ENCODE measurements at places on chromosomes 2 and 18.

GRCh38 chr2:58035352-58035751 lies 11.3 kb upstream of the VRK2 start:
- no peak for DNase-seq

- no peak for DNase-seq
Observed at GRCh38 chr2:166092889-166093288, 34.9 kb downstream of the SCN1A start.

- no peak for DNase-seq
Observed at GRCh38 chr2:134235510-134236144, 18.2 kb upstream of the MGAT5 start.

DNA sequence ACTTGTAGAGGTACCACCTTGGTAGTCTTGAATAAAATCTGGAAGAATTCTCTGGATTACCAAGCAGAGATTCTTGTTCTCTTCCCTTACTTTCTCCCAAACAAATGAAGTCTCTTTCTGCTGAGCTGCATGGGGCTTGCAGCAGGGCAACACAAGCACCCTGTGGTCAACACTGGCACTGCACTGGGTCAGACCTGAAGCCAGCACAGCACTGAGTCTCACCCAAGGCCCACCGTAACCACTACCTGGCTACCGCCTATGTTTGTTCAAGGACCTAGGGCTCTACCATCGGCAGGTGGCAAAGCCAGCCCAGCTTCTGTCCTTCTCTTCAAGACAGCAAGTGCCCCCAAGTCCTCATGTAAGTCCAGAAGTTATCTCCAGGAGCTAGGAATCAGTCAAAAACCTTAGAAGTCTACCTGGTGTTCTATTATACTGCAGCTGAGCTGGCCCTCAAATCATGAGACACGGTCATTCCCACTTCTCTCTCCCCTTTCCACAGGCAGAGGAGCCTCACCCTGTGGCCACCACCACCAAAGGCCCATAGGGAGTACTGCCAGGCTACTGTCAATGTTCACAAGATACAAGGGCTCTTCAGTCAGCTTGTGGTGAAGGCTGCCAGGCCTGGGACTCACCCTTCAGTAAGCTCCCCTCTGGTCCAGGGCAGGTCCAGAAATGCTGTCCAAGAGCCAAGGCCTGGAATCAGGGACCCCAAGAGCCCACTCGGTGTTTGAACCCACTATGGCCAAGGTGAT lies 18.4 kb downstream of the VPS54 start:
- no peak for DNase-seq

- DNase-seq, result no peak
Observed at GRCh38 chr2:74708883-74709282, 54.8 kb downstream of the SEMA4F start.

- no peak for DNase-seq
Observed at GRCh38 chr2:69386360-69386759, 667 bp downstream of the GFPT1 start.

DNA sequence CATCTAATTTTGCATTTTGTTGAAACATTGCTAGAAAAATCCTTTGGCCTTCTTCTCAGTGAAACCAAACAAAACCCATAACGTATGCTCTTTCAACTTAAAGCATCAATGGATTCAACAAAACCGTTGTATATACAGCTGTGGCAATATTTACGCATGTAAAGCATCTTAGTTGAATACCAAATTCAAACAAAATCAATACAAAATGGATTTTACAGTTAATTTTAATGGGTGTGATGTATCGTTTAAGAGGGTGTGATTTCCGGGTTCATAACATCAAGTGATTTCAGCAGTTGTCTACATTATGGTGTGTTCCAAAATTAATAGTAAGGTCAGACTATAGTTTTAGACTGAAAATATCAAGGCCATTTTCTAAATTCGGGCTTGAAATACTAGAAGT lies 198.2 kb downstream of the TGIF1 start:
- DNase-seq, result no peak

GRCh38 chr2:134310107-134311079 lies 56.5 kb downstream of the MGAT5 start:
- no peak for DNase-seq

DNA sequence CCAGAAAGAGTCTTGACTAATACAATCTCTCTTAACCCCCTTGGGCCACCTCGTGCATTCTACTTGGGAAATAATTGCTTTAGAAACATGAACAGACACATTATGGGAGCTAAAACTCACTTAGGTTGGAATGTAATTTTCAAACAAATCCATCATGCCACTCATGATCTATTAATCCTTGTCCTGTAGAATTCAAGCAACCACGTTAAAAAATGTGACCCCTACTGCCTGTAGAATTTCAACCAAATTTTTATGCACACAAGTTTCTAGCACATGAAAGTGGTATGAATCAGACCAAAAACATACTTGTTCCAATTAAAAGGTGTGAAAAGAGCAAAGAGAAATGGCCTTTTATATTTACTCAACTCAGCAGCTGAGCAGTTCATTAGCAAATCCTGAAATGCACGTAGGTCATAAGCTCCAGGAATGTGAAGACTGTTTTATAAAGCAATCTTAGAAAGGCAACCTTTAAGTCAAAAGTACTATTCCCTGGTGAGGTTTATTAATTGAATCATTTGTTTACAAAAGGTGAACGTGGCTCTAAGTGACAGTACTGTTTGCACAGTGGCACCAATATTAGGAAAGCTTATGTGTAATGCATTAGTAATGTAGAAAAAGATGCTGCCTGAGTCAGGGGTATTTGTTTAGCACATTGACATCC lies 459.4 kb upstream of the UBE2E3 start:
- DNase-seq, result no peak

- no peak for DNase-seq
Observed at GRCh38 chr2:85259101-85259590, 68.6 kb downstream of the TGOLN2 start.

GRCh38 chr2:634041-634440 lies 43.2 kb downstream of the TMEM18 start:
- DNase-seq, result no peak

- DNase-seq, result no peak
Observed at GRCh38 chr2:105384216-105384615, 14.6 kb downstream of the FHL2 start.

- DNase-seq, result no peak
Observed at GRCh38 chr2:74760875-74761630, 72.9 kb upstream of the HK2 start.

- DNase-seq, result no peak
Observed at GRCh38 chr2:71824436-71824835, 323.2 kb downstream of the CYP26B1 start.

DNA sequence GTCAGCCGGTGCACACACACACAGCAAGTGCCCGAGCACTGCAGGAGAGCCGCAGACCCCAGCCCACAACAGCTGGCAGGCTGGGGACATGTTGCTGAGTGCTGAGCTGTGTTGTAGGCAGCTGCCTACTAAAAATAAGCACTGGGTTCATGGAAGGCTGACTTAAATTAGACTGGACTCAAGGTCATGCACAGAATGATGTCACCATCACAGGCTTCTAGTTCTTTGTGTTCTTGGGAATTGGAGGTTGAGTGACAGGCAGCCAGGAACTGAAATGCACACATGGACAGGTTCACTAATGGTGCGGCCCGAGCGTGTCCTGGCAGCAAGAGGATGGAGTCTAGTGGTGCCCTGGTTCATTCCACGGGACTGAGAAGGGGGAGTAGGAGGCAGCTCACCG lies 71.3 kb downstream of the VWA3B start:
- no peak for DNase-seq

DNA sequence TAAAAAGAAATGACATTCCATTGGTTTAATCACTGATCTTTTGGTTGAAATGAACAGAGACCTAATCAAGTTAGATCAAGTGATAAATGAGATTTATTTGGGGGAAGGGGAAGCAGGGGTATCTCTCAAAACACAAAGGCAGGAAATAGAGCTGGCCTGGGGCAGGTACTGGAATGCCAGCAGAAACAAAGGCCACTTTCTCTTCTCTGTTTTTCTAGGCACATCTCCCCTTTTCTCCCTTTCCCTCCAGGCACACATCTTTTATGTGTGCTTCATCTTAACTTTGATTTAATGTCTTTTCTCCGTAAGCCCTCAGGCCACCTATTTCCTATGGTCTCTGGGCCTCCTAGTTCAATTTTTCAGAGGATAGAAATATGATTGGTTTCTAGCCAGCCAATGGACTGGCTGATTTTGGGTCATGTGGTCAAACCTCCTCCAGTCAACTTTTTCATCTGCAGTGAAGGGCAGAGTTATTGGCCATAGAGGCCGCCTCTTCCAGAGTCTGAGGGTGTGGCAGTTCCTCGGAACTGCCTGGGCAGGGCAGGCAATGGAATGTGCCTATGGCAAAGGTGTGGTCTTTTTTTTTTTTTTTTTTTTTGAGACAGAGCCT lies 58.9 kb upstream of the FAM136A start:
- DNase-seq, result no peak

DNA sequence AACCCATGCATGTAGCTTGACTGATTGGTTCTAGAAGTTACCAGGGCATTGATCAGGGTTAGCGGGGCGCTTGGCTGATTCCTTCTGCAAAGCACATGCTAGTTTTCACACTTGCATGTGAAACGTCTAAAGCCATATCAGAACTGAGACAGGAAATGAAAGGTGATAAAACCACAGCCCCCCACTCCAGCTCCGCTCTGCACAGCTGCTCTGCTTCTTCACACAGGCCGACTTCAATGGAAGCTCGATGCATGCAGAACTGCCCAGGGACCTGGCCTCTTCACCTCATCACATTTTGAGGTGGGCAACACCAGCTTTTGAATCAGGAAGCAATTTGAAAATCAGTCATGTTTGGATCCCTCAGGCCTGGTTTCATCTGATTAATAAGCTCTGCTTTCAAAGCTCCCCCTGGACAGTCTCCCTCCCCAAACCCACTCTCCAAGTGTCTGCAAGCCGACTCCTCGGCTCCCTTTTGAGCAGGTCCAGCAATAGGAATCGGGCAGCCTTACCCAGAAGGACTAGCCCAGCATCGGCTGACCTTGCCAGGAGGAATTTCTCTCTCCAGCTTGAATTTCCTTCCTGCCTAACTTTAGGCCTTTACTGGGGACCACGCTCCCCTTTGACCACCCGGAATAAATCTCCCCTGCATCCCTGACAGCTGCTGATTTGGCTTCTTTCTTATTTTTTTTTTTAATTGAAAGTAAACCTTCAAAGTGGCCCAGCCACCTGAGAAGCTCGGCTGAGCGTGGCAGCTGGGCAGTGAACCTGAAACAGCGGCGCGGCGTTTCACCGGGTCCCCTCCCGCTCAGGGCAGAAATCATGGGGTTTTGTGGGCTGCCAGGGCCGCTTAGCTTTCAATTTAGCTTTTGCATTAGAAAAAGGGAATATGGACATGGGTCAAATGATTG lies 31.7 kb downstream of the HRH4 start:
- no peak for DNase-seq

GRCh38 chr18:37565977-37566478 lies 430 bp upstream of the CELF4 start:
- peak; percentile 70 for DNase-seq

DNA sequence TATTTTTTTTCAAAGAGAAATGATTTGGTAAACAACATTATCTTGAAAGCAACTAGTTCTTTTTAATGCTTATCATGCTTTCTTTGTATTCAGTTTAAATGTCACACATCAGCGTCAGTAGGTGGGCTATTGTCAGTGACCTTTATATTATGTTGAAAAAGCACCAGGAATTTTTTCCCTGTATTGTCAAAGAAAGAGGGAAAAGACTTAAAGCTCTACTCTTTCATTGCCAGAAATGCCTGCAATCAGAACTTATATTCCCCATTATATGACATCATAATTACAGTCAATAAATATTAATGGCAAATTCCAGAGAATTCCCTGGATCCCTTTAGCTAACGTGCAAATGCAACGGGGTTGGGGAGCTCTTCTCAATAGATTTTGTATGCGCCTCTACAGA lies 353.9 kb downstream of the CDH2 start:
- DNase-seq, result no peak

DNA sequence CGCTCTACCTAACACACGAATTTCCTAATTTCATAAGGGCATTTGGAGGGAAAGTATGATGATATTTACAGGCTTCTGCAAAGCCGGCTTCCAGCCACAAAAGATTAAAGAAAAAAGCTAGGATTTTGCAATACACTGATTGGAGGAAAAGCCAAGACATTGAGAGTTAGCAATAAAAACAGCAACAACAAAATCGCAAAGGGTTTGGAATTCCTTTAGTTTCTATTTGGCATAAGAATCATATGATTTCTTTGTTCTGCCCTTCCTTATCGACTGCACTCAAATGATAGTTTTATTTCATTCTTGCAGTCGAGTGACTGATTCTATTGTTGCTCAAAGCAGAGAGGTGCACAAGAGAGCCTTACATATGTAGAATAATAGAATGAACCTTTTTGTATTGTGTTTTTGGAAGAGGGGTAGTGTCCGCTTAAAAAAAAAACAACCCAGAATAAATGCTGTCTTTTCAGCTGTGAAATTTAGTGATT lies 3.9 kb upstream of the ZNF532 start:
- no peak for DNase-seq

DNA sequence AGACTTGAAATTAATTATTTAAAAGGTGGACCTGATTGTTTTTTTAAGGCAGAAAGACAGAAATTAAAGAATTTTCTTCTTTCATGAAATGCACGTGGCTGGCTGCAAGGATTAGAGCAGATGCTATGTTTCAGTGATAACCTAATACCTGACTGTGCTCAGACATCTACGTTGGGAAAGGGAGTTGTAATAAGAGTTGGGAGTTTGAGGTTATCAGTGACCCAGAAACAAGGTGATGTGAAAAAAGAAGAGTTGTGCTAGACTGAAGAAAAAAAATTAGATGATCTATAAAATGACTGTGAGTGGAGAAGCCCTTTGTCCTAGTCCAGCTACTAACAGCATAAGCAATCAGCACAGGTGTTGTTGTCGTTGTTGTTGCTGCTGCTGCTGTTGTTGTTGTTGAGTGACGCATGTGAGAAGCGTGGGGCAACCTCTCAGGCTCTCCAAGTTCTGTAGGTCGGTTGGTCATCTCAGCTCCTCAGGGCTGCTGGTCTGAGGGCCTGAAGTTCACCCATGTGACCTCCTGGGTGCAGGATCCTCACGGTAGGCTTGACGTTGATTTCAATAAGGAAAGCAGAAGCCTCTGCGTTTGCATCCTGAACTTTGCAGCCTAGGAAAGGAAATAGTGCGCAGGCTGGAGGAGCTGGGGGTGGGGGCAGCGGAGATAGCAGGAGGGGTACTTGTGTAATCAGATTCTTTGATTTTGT lies 7.6 kb downstream of the POU3F3 start:
- DNase-seq, result no peak

- no peak for DNase-seq
Observed at GRCh38 chr18:52844323-52844722, 504.3 kb downstream of the DCC start.

- DNase-seq, result peak; percentile 37
Observed at GRCh38 chr2:74474899-74475298, 2.4 kb upstream of the MRPL53 start.

DNA sequence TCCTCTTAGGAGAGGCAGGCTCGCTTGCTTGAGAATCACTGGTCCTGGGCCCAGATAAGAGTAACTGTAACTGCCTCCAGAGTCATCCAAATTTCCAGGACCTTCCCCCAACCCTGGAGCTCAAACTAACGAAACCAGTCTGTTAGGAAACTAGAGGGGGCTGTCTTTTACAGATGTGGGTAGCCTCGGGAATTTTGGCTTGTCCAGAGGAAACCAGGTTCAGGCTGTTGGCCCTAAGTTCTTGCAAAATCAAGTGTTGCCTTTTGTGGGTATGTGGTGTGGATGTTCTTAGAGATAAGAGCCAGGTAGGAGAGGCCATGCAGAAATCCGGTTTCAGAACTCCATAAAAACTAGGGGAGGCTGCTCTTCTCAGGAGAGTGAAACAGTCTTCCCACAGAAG lies 125.0 kb upstream of the DLX2 start:
- no peak for DNase-seq

- no peak for DNase-seq
Observed at GRCh38 chr2:126059379-126059778, 596.6 kb upstream of the GYPC start.

- DNase-seq, result no peak
Observed at GRCh38 chr2:12008425-12009061, 262.1 kb downstream of the LPIN1 start.

GRCh38 chr2:212694398-212694797 lies 155.8 kb upstream of the ERBB4 start:
- no peak for DNase-seq

All from endothelial cell (in vitro differentiated cells).